ENCODE measurements at places on chromosomes 16 and 17.
A peak's percentile ranks its signal among the peaks of the same experiment; 100 is the strongest.

- no peak for DNase-seq
Measured at GRCh38 chr16:81237282-81237681, 1.2 kb upstream of the BCO1 start.

- DNase-seq, result no peak
Measured at GRCh38 chr17:46774108-46774737, 44.3 kb downstream of the WNT3 start.

DNA sequence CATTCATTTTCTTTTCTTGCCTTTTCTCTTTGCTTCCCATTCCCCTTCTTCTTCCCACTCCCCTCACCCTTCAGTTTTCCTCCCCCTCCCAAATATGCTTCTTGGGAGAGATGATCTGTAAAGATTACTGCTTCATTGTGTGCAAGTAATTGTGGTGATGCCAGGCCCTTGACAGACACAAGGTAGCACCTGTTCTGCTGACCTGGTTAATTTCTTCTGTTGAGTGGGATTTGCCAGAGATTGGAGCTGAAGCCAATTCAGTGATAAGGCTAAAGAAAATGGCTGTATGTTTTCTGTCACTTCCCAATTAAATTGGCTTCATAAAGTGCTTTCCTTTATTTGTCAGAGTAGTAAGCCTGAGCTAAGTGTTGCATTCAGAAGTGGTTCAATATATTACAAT, 44.5 kb downstream of the AATF start:
- no peak for DNase-seq

DNA sequence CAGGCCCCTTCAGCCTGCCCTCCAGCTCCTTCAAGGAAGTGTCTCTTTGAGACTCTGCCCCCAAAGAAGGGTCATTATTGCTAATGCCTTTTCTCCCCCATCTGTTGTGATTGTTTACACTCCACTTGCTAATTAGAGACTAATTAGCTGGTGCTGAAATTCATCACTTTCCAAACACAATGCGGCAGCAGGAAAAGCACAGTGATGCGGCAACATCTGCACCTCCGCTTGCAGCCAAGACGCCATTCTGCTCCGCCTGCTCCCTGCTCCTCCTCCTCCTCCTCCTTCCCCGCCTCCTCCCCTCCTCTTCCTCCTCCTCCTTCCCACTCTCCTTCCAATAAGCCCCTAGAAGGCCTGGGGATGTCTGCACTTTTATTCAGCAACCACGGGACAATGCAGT, 110.5 kb downstream of the SDK2 start:
- no peak for DNase-seq

DNA sequence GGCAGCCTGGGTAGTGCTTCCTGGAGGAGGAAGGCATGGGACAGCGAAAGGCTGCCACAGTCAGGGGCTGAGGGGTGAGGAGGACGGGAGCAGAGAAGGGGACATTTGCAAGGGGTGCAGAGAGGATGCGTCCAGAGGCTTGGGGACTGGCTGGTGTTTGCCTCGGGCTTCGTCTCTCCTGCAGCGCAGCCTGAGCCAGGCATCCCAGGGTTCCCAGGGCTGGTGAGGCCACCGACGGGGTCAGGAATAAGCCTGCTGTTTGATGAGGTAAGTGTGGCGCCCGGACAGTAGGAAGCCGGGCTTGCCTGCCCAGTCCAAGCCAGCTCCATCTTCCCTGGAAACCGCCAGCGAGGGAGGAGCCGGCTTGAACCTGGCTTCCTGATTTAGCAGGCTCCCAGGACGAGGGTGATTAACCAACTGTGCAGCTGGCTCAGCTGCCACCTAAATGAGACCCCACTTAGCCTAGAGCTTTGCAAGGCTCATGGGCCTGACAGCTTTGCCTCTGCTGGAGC, 47.8 kb downstream of the PITPNM3 start:
- DNase-seq, result no peak

GRCh38 chr17:59853168-59853918, 39.4 kb downstream of the TUBD1 start:
- no peak for DNase-seq

GRCh38 chr16:11168386-11169051, 87.5 kb downstream of the SOCS1 start:
- no peak for DNase-seq

DNA sequence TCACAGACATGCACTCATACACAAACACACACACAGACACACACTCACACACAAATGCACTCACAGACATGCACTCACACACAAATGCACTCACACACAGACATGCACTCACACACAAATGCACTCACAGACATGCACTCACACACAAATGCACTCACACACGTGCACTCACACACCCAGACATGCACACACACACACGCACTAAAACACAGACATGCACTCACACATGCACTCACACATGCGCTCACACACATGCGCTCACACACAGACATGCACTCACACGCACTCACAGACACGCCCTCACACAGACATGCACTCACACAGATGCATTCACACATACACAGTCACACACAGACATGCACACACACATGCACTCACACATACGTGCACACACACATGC, 2.7 kb upstream of the ZNF469 start:
- DNase-seq, result no peak

GRCh38 chr16:11099672-11100205, 155.4 kb downstream of the CLEC16A start:
- no peak for DNase-seq

- no peak for DNase-seq
Measured at GRCh38 chr16:69195369-69196029, 8.5 kb downstream of the SNTB2 start.

GRCh38 chr16:87126403-87127025, 190.7 kb downstream of the C16orf95 start:
- no peak for DNase-seq

GRCh38 chr16:68244481-68244902, 681 bp upstream of the PLA2G15 start:
- DNase-seq, result no peak

DNA sequence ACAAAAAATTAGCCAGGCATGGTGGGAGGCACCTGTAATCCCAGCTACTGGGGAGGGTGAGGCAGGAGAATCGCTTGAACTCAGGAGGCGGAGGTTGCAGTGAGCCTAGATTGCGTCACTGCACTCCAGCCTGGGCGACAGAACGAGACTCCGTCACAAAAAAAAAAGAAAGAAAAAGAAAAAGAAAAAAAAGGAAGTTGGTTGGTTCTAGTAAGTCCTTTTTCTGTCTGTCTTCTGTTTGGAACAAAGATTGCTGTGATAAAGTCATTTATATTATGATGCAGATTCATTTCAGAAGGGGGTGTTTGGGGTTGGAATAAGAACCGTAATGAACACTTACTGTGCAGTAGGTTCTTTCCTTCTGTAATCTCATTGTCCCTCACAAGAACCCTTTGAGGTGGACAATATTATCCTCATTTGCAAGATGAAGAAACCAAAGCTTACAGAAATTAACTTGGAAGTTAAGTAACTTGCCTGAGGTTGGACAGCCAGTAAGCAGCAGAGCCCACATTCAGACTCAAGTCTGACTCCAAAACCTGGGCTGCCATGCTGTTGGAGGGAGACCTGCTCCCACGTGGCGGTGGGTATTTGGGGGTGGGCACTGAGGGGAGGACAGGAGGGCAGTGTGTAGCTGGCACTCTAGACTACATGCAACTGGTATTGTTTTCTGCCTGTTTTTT, 10.3 kb downstream of the MINK1 start:
- no peak for DNase-seq

- DNase-seq, result no peak
Measured at GRCh38 chr16:89385712-89386111, 104.6 kb downstream of the ANKRD11 start.

GRCh38 chr16:84643180-84643583, 5.1 kb upstream of the KLHL36 start:
- DNase-seq, result no peak

- no peak for DNase-seq
Measured at GRCh38 chr16:83011939-83012338, 385.2 kb downstream of the CDH13 start.

DNA sequence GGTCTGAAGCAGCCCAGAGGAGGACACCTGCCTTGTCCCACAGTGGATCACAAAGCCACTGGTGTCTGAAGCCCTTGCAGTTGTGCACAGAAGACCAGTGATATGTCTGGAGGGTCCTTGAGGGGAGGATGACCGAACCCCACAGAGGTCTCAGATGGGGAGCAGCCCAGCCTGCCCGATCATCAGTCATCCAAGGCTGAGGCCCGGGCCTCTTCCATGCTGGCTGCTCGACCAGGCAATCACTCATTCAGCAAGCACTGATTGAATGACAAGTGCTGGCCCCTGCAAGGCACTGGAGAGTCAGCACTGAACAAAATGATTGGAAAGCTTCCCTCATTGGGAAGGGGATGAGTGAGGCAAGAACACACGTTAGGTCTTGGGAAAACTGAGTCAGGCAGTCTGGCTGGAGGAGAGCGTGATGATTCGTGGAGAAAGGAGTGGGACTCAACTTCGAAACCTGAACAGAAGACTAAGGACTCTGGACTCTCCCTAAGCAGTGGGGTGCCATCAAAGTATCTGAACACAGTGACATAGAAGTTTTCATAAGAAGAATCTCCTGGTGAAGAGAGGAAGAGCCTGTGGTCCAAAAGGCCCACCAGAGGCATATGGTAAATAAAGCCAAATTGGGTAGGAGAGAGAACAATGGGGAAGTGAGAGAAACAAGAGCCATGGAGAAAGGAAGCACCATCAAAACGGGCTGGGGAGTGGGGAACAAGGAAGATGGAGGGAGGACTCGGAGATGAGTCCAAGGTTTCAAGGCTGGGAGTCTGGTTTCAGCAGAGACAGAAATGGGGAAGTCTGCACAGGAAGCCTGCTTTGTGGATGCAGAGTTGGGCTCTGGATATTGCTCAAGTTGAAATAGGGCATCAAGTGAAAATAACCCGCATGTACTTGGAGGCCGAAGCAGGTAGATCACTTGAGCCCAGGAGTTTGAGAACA, 10.2 kb downstream of the PIK3R5 start:
- DNase-seq, result no peak

DNA sequence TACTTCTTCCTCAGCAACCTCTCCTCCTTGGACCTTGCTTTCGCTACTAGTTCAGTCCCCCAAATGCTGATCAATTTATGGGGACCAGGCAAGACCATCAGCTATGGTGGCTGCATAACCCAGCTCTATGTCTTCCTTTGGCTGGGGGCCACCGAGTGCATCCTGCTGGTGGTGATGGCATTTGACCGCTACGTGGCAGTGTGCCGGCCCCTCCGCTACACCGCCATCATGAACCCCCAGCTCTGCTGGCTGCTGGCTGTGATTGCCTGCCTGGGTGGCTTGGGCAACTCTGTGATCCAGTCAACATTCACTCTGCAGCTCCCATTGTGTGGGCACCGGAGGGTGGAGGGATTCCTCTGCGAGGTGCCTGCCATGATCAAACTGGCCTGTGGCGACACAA, 429 bp downstream of the OR2C1 start:
- DNase-seq, result no peak

DNA sequence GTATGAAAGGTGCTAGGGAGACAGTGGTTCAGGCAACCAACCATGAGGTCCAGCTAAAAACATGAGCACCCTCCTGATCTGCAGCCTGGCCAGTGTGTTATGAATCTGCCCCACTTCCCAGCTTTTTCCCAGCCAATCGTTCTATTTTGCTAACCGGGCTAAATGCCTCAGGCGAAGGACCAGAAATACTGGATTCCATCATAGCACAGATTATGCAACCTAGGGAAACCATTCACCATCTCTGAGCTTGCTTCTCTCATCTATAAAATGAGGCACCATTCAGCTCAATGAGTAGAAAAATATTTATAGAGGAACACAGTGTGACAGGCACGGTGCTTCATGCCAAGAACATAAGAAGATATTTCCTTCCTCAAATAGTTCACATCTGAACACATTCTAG, 45.2 kb upstream of the NUDT7 start:
- no peak for DNase-seq

DNA sequence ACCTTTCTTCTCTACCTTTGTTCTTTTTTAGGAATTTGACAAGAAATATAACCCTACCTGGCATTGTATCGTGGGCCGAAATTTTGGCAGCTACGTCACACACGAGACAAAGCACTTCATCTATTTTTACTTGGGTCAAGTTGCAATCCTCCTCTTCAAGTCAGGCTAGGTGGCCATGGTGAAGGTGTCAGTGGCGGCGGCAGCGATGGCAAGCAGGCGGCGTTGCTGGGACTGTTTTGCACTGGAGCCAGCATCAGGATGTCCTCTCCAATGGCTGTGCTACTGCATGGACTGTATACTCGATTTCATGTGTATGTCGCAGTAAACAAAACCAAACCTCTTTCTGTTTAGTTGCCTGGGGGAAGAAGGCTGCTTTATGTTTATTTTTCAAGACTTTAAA, 5.9 kb downstream of the DYNLL2 start:
- no peak for DNase-seq

DNA sequence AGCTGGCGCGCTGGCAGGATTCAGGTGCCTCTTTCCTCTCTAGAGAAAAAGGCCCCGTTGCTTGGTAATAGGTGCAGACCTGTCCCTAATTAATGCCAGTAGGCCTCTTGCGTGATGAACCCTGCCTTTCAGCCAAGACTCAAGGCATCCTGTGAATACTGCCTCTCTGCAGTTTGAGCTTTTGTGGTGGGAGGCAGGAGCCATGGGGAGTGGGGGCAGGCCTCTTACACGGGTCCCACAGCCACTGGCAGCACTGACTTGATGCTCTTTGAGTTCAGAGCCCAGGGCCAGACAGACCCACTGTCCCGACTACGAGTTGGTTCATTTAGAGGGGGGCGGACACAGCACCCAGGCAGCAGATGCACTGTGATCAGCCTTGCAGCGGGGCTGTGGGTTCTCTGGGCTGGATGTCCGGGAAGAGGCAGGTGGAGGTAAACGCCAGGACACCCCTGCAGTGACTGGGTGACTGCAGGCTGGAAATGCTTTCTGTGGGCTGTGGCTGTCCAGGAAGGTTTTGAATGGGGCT, 237.0 kb downstream of the SEC14L1 start:
- DNase-seq, result no peak

DNA sequence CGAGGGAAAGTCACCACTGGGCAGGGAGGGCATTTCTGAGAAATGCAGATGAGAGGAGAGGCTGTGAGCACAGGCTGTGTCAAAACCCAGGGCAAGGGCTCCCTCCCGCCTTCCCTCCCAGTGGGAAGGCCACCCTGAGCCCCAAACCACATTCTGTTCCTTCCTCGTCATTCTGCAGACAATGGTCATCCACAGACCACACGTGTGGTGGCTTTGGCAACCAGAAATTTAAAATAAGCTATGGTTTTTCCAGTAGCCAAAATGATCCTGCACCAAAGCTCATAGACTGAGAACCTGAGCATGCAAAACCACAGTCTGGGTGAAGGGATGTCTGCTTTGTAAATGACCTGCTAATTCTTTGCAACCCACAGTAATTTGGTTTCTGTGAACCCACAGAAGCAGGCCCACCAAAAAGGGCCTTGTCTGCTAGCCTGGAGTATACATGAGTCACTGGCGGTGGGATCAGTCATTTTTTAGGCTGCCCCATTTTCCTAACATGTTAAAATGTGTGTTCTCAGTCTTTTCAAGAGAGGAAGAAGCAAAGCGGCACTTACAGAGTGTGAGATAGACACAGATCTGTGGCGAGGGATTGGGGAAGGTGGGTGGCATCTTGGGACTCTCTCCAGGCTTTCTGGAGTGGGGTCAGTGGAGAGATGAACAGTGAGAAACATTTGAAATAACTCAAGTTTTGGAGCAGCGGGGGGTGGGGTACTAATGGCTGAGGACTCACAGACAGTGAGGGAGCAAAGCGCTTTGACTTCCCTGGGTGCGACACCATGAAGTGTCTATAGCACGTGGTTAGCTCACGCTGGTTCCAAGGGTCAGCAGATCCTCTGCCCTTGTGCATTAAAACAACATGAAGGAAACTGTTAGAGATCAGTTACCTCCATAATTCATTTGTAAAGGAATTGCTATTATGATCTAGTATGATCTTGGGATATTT, 20.5 kb downstream of the GRB7 start:
- DNase-seq, result peak; percentile 49

All from stimulated activated CD8-positive, alpha-beta memory T cell treated with anti-CD3 and anti-CD28 coated beads, Interleukin-12 subunit alpha, Interleukin-12 subunit beta, amount 100 ng/mL, for 4 hours (primary cell).